ENCODE measurements at places on chromosomes 6 and 20.

DNA sequence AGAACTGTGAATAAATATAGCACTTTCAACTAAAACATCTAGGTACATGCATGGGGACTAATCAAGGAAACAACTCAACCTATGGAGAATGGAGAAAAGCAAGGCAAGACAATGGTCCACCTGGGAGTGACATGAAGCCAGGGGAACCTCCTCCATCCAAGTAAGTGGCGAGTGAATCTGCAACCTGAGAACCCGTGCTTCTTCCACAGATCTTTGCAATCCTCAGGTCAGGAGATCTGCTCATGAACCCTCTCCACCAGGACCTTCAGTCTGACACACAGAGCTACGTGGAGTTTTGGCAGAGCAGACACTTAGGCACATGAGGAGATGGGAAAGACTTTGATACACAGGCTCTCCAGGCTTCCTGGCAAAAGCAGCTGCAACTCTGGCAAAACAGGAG is 58.8 kb upstream of the KHDRBS2 start:
- DNase-seq: no peak

GRCh38 chr20:57801581-57801980 is 91.8 kb upstream of the PMEPA1 start:
- DNase-seq: no peak

GRCh38 chr6:31719001-31719400 is 2.5 kb downstream of the LY6G6C start:
- no peak for DNase-seq

DNA sequence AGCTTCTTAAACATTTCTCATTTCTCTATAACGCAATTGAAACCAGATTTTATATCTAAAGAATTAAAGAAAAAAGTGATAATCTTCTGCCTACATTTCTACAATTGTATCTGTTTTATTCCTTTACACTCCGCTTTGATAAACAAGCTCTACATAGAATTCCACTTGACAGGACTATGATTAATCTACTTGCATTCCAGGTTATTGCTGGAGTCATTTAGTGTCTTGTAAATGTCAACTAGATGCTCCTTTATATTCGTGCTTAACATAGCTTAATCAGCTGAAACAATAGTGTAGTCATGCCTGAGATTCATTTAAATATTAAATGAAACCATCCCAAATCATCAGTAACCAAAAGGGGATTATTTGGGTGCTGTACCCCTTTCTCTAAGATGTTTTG is 284.0 kb downstream of the TRDN start:
- DNase-seq: no peak

DNA sequence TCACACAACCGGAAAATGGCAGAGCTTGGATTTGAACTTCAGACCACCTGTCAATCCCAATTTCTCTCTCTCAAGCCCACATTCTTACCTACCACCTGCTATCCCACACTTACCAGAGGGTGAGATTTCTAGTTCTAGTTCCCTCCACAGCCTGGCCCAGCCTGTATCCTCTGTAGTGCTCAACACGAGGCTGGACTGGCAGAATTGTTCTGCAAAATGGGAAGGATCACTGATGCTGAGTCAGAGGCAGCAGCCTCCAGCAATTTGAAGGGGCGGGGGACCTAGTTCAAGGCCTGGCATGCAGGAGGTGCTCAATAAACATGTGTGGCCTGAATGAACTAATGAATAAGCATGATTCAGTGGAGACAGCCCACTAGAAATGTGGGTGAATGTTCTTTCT is 53.6 kb upstream of the TTPAL start:
- no peak for DNase-seq

GRCh38 chr6:159979136-159979874 is 10.4 kb downstream of the IGF2R start:
- DNase-seq: peak; percentile 61

DNA sequence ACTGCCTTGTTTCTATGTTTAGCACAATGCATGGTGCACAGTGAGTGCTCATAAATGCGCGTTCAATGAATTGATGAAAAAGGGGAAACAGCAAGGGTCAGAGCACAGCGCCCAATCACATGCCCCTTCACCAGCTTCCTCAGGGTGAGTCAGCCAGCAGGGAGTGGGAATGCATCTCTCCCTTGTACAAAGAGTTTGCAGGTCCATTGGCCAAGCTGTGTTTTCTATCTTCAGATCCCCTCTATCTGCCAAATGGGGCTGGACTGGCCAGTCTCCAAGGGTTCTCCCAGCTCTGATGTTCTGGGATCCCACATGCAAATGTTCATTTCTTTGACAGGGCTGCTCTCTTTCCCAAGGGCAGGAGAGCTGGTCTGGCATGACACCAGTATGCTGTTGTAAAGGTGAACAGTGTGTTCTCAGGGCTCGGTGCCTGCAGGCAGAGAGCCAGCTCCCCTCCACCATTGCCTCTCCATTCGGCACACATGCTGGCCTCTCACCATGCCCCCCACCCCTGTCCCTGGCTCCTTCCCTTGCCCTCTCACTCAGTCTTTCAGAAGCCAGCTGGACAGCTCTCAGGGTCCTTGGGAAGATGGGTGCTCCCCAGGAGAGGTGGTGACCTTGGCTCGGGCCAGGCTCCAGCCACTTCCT is 25.0 kb downstream of the ANGPT4 start:
- no peak for DNase-seq

DNA sequence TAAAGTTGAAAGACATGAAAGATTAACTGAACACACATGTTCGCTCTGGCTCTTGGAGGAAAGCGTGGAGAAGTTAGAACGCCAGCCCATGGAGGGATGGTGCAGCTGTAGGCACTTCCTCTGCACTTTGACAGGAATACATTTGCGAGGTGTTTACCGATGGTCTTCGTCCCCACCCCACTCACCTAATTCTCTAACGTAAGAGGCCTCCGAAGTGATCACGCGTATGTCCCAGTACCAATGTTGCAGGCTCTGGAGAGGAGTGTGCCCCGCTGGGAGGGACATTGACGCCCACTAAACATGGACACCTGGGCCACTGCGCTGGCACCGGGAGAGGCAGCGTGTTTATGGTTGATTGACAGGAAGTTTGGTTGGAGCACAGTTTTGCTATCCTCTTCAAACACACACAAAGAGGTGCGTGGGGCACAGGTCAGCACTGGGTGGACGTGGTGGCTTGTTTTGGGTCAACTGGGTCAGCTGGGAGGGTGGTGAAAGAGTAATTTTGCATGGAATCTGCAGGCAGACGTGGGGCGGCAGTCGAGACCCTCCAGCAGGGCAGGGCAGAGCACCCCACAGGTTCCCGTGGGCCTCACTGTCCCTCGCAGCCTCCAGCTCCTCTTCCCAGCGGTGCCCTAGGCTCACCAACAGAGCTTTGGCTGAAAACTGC is 110.1 kb downstream of the DLL1 start:
- DNase-seq: no peak

DNA sequence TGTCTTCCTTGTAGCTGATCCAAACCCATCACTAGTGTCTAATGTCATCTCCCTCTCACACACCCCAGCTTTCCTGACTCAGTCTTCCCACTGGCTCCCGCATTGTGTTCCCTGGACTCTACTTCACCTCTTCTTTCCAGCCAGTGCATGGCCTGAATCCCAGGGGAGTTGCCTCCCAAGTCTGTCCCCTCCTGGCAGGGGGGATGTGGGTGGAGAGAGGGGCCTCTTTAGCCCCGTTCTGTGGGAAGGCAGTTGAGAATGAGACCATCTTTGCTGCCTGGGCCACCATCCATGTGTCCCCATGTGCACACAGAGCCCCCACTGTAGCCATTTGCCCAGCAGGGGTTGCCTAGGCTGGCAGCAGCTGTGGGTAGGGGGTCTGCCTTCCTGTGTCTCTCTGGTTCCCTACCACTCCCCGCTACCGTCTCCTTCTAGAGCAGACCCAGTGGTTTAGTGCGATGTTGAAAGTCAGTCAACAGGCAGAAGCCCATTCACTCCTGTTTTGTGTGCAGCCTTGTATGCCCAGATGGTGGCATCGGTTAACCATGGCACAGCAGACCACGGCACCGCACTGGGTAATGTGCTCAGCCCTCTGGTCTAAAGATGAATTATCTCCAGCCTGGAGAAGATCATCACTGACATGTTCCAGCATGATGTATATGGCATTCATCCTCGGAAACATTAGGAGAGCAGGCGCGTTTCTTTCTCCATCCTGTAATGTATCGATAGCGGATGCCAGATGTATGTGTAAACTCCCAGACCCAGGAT is 178.8 kb upstream of the SNX9 start:
- DNase-seq: no peak

- DNase-seq: no peak
Observed at GRCh38 chr20:58251979-58252591, 23.6 kb upstream of the ANKRD60 start.

- DNase-seq: no peak
Observed at GRCh38 chr20:48639899-48640298, 187.9 kb downstream of the PREX1 start.

GRCh38 chr6:14720411-14721102 is 525.3 kb upstream of the JARID2 start:
- no peak for DNase-seq

DNA sequence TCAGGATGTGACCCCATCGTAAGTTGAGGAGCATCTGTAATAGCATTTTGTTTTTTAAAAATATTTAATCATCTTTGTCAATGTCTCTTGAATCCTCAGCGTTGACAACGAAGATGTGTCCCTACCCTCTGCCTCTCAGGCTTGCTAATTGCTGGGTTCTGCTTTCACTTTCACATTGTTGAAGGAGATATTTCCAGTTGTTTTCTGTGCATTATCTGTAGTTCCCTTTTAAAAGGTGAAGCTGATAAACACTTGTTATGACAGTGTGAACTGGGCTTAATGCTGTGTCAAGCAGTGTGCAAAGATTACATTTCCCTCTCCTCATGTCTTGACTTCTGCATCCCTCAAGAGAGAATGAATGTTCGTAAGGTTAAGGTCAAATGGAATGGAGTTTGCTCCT is 54.9 kb downstream of the CSE1L start:
- DNase-seq: no peak

DNA sequence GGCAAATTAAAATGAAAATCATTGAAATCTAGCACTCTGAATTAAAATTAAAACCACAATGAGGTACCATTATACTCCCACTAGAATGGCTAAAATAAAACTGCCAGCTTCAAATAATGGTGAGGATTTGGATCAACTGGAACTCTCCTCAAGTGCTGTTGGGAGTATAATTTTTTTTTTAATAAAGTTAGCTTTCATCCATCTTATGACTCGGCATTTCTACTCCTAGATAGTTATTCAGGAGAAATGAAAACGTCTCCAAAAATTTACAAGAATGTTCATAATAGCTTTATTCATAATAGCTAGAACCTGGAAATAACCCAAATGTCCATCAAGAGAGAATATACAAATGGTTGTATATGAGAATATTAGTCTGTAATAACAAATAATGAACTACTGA is 63.2 kb downstream of the ASXL1 start:
- DNase-seq: no peak

DNA sequence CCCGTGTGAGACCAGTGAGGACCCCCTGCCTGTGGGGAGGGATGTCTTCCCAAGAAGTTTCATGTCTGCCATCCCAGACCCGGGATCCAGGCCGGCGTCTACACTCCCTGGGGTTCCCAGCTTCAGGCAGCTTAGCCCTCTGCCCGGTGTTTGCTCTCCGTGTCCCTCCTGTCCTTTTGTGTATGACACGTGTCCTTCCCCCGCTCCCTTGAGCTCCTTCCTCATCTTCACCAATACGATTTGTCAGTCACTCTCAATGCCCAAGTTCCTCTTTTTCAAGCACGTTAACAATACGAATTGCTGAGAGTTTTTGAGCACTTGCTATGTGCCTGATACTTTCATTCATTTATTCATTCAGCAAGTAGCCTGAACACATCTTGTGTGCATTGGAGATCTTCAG is 115.6 kb upstream of the PTPN1 start:
- DNase-seq: no peak

GRCh38 chr6:111978532-111979149 is 75.3 kb upstream of the CCN6 start:
- no peak for DNase-seq

- no peak for DNase-seq
Observed at GRCh38 chr6:33577106-33577535, 3.0 kb downstream of the BAK1 start.

DNA sequence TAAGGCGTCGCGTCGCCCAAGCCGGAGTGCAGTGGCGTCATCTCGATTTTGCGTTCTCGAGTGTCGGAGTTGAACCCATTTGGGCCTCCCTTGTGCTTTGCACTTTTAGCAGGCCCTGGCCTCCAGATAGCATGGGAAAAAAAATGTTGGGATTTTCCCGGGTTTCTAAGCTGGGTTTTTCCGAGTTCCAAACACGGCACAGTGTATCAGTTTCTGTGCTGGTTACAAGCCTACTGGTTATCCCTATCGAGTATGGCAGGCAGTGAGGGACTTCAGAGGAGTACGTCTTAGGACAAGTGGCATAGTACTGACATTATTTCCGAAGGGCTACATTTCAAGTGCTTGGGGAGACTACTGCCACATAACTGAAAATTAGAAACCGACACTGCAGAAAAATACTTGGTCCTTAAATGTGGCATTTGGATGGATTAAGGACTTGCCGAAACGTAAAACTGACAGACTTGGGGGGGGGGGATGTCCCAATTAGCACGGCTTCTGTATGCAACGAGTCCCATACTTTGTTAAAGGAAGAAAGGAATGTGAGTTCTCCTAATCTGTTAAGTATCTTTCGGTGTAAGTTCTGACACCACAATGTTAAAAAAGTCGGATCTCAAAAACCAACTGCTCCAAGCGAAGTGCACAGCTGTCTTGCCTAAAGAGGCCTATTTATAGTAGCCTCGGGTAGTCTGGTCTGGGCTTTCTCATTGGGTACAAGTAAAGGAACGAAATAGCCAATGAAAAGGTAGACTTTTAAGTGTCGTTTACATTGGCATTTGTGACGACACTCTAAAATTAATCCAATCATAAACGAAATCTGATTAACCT is 70.2 kb downstream of the HFE start:
- peak; percentile 97 for DNase-seq

- DNase-seq: no peak
Observed at GRCh38 chr6:132651062-132651461, 7.9 kb downstream of the TAAR1 start.

- DNase-seq: no peak
Observed at GRCh38 chr6:46189726-46190125, 18.9 kb upstream of the ENPP5 start.

DNA sequence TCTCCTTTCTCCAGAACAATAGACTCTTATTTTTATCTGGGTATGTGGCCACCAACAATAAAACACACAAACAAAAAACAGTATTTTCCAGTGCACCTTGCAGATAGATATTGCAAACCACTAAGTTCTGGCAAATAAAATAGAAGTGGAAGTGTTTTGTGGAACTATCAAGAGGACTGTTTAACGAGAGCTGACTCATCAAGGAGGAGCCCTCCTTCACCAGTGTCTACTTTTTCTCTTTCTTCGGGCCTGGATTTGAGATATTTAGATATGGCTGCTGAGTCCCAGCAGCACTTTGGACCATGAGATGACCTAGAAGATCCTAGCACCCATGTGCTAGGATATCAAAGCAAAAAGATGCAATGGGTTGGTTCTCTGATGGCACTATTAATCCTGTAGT is 154.7 kb downstream of the AIG1 start:
- DNase-seq: no peak

DNA sequence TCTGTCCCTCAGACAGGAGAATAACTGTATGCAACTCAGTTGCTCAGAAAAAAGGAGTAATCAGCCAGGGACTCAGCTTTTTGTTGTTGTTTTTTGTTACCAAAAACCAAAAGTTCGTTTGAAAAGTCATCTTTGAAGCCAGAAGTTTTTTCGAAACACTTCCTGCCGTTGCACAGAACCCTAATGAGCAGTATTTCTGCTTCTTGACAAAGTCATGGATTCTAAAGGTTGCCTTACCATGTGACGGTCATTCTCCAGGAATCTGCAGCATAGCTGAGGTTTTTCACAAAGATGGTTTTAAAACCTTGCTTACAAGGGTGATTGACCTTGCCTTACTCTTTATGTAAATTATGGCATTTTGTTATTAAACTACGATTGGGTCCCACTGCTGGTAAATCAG is 1.9 kb downstream of the RAB32 start:
- DNase-seq: no peak
